ENCODE measurements at places on chromosomes 12 and 14.

DNA sequence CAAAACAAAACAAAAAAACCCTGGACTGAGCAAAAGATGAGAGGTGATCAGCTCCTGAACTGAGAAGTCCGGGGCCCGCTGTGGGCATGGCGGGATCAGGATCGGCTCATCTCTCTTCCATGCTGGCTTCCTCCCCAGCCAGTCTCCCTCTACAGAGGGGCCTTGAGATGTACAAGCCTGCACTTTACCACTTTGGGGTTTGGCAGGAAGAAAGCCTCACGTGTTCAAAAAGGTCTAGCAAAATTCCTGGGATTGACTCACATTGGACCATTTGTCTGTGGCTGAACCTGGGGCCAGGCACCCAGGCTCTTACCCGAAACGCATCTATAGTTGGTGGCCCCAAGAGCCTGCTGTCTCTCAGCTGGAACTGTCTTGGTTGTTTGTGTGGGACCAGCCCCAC, 89.0 kb downstream of the SLC24A4 start:
- DNase-seq, result no peak

DNA sequence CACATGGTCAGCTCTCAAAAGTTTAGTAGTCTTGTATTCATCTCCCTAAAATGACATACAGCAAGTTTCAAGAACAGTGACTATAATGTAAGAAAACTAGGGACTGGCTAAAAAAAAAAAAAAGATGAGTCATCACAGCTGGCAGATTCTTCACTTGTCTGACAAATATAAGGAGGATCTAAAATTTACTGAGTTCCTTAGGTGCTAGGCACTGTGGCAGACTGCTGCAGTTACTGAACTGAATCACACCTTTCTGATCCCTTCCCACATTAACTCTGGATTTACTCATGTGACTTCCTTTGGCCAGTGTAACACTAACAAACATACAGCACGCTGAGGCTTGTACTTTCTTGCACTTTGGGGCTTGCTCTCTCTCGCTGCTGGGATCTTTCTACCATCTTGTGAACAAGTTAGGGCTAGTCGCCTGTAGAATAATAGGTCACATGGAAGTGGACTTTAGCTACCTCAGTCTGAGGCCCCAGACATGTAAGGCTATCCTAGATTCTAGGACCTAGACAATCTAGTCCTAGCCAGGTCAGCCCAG, 32.1 kb downstream of the BAZ1A start:
- DNase-seq, result peak; percentile 16

- no peak for DNase-seq
These were observed 4.2 kb downstream of the SDS start for GRCh38 chr12:113399490-113399889.

DNA sequence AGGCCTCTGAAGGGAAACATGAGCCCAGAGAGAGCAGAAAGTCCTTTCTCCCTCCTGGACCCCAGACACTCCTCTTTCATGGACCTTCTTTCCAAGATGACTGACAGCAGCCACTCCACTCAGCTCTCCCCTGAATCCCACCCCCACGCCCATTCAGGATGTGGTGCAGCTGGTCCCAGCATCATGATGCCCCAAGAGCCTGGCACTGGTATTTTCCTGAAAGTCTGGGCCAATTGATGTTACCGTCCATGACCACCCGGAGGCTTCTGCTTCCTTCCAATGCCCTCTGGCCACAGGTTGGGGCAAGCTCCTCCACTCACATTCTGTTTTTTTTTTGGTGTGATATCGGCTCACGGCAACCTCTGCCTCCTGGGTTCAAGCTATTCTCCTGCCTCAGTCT, 112.6 kb downstream of the CALM1 start:
- DNase-seq, result peak; percentile 24

- DNase-seq, result no peak
These were observed 173.0 kb downstream of the STXBP6 start for GRCh38 chr14:24876996-24877395.
